ENCODE measurements at places on chromosomes 5 and 9. TPM values are rescaled to one million over a fixed set of nuclear protein-coding genes. Genes with fewer than 3 reads are reported as not detected.

Gene BNC2
- total RNA-seq = 2.5 TPM

Gene FAM221B
- total RNA-seq = not detected

Gene NCBP1
- total RNA-seq = 27.1 TPM

Gene PCA3
- total RNA-seq = not detected

Gene OTULINL
- 0.78 TPM for total RNA-seq

Gene FBXL7
- 1.0 TPM for total RNA-seq

Gene WNT8A
- total RNA-seq = not detected
